Trophoblast cell (in vitro differentiated cells and primary cell): ENCODE measurements at places on chromosomes 2 and 18.

DNA sequence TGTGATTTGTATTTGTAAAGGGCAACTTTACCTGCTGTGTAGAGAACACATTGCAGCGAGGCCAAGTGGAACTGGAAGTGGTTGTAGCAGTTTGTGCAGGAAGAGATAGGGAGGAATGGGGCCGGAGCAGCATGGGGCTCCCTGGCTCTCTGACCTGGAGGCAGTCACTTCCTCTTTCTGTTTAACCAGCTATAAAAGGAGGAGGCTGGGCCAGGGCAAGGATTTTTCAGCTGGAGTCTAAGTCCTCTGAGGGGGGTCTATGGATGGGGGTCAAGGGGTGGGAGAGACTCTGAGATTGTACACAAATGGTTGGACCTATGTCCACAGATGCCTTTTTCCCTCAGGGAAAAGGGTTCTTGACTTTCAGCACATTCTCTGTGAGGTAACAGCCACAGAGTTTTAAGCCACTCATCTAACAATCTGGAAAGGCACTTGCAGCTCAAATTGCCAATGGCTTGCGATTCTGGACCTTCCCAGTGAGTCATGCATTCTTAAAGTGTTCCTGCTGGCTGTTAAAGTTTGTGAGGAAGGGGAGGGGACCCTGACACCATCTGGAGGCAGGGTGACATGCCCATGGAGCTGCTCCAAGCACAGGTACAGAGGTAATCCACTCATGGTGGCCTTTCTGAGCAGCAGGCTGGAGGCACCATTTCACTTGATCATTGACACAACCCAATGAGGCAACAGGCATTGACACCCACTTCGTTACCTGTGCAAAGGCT is 347.0 kb downstream of the CYRIA start:
- peak; percentile 39 for DNase-seq

GRCh38 chr2:75333646-75334045 is 134.3 kb upstream of the TACR1 start:
- DNase-seq, result no peak

DNA sequence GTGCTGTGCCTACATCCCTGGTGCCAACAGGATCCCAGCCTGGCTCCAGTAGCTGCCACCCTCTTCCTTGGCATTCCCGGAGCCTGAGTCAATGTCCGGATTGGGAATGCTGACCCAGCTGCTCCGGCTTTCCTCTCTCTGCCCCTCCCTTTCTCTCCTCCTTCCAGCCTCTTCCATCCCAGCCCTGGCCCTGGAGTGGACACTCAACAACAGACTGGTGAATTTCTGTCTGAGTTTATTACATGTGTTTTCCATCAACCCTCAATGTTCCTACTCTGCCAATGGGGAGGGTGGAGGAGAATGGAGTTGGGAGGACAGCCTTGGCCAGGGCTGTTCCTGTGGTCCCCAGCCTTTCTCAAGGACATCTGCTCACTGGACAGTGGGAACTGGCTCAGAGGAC is 917 bp upstream of the PRKAG3 start:
- no peak for DNase-seq

- no peak for DNase-seq
These were observed 212.7 kb upstream of the FSHR start for GRCh38 chr2:49367003-49367402.

- no peak for DNase-seq
These were observed 5.6 kb upstream of the STPG4 start for GRCh38 chr2:47160660-47161059.

- no peak for DNase-seq
These were observed 71.4 kb upstream of the TANK start for GRCh38 chr2:161088658-161089350.

- no peak for DNase-seq
These were observed 51.3 kb downstream of the LIPG start for GRCh38 chr18:49613141-49613640.

- DNase-seq, result peak; percentile 22
These were observed 36.3 kb downstream of the STAT4 start for GRCh38 chr2:191114403-191114886.

DNA sequence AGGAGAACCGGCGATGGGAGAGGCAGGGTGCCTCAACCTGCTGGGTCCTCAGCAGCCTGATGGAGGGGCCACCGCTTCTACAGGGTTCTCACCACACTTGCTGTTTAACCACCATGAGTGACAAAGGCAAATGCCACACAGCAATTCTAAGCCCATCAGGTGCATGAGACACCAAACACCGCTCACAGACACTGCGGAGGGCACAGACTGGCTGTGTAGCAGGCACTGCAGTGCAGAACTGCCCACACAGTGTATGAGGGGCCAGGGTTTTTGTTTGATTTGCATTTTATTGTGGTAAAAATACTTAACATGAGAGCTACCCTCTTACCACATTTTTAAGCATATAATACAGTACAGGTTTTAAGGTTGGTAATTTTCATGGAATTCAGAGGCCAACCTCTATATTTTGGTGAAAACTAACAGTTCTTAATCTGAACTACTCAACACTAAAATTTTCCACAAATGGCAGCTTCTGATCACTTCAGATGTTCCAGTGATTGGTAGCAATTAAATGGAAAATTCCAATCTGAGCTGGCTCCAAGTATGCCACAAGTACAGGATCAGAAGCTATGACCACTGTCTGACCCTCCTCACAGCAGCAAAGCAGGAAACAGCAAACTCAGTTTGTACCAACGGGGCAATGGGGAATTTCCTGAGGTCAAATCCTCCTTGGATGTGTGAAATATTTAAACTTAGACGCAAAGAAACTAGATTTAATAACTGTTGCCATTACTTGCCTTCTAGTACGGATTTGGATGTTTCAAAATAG is 67.7 kb downstream of the FAM210A start:
- no peak for DNase-seq

DNA sequence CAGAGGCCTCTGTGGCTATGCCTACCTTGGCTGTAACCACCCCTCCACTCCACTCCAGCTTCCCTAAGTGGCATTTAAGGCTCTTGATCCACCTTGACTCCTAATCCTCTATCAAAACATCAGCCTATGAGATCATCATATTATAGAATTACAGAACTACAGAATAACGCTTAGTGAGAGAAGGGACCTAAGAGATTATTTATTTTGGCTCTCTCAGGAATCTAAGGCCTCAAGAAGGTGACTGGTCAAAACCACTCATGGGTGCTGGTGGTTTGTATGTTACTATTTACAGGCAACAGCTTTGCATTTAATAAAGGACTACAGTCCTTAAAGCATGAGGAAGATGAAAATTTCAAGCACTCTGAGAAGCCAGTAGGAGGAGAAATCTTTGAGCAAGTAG is 118.8 kb downstream of the FSHR start:
- no peak for DNase-seq

GRCh38 chr2:216620786-216621185 is 12.4 kb upstream of the IGFBP2 start:
- DNase-seq, result no peak

DNA sequence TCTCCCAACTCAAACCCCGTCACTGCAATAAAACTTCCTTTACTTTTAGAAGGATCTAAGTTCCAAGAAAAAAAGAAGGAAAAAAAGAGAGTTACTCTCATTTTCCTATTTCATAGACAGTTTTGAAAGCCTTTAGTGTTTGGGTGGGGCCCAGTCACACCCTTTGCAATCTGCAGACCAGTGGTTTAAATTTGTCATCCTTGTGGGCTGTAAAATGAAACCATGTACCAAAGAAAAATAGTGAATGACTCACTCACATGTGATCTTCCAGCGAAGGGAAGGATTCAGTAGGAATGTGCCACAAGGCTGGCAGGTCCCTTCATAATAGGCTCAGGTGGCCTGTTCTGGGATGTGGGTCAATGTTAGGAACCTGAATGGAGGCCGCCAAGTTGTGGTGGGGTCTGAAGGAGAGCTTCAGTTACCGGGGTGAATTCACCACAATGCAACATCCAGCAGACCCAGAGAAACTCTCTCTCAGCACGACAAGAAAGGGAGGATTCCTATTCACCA is 28.3 kb downstream of the ANXA4 start:
- DNase-seq, result peak; percentile 86

GRCh38 chr18:14921547-14921946 is 173.6 kb downstream of the ANKRD30B start:
- DNase-seq, result no peak

DNA sequence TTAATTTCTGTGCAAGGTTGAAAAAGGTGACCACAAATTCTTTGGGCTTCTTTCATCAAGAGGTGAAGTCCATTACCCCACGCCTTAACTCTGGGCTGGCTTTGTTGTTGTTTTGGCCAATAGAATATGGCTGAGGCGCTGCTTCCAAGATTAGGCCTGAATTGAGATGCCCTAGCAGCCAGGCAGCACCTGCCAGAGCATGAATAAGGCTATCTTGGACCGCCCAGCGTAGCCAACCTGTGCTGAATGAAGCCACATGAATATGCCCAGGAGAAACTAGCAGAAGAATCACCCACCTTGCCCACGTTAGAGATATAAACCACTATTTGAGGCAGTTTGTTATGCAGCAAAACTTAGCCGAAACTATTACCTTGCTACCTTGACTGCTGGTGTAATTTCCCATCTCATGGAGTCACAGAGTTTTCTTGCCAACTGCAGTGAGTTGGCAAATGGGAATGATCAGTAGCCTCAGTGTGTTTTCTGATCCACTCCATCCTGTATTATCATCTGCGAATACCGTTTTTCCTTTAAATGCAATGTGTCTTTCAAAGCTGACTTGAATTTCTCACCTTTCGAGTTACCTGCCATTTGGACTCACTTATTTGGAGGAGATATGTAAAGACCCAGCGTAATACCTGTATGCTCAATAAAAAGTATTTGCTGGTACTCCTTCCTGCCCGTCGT is 679 bp downstream of the TSGA10 start:
- DNase-seq, result no peak

- DNase-seq, result no peak
These were observed 119.7 kb upstream of the RMP24 start for GRCh38 chr18:35852786-35853185.

DNA sequence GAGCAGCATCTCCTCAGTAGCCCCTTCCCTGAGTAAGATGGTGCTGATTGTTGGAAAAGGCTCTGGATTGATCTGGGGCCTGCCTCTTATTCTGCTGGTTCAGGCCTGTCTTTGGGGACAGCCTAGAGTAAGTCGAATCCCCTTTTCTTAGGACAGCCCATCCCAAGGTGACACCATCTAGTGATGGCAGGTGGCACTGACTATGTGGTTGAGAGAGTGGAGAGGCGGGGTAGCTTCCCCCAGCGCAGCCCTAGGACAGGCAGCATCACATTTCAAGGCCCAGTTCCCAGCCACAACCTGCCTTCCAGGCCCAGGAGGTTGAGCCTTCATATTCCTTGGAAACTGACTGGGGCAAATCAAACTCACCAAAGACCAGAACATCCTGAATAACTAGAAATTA is 69.1 kb upstream of the B3GNT7 start:
- no peak for DNase-seq

- no peak for DNase-seq
These were observed 206.0 kb upstream of the CXCR4 start for GRCh38 chr2:136323935-136324334.

DNA sequence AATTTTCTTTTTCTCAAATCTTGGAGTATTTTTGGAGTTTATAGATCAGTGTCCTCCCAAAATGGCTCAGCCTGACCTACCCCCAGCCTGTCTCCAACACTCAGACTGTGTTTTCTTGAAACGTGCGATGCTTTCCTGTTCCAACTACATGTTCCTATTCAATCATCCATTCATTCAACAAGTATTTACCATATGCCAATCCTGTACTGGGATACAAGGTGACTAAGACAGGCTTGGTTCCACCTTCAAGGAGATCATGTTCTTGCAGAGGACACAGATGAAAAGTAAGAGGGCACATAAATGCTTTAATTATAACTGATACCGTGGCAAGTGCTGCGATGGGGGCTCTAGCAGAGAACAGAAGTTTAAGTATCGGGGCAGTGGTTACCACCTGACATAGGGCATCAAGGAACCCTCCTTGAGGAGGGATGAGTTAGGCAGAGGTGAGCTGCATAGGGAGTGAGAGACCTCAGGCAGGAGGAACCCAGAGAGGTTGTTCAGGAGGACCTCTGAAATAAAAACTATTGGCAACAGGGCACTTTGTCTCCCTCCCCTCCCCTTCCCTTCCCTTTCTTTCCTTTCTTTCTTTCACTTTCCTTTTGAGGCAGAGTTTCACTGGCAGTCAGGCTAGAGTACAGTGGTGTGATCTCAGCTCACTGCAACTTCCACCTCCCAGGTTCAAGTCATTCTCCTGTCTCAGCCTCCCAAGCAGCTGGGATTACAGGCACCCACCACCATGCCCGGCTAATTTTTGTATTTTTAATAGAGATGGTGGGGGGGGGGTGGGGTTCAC is 469.0 kb downstream of the EPHA4 start:
- no peak for DNase-seq

- no peak for DNase-seq
These were observed 27.1 kb downstream of the SH2D6 start for GRCh38 chr2:85445316-85446295.

GRCh38 chr2:96123290-96123689 is 6.9 kb upstream of the ADRA2B start:
- DNase-seq, result no peak

DNA sequence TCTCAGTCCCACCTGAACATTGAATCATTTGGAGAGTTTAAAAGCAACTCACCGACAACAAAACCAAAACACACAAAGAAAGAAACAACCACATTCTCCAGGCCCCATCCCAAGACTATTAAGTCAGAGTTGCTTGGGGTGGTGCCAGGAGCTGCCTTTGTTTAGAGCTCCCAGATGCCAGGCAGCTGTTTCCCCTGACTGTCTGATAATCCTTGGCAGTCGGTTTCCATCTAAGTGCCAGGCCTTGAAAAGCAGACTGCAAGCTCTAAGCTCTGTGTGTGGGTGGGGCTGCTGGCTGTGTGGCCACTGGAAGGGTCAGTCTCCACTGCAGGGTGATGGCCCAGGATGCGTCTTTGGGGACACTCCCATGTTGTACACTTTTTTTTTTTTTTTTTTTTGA is 255.3 kb upstream of the AGAP1 start:
- no peak for DNase-seq

GRCh38 chr2:49286045-49286444 is 131.7 kb upstream of the FSHR start:
- DNase-seq, result no peak

- no peak for DNase-seq
These were observed 75.8 kb downstream of the DYNC1I2 start for GRCh38 chr2:171762879-171763573.

- no peak for DNase-seq
These were observed 124.0 kb downstream of the GATA6 start for GRCh38 chr18:22293417-22293816.

GRCh38 chr2:66541646-66542045 is 106.7 kb downstream of the MEIS1 start:
- DNase-seq, result no peak

- no peak for DNase-seq
These were observed 8.8 kb downstream of the RALB start for GRCh38 chr2:120261387-120262006.

GRCh38 chr2:68236876-68237275 is 15.5 kb downstream of the PPP3R1 start:
- DNase-seq, result no peak

GRCh38 chr2:16002575-16002974 is 62.2 kb downstream of the MYCN start:
- DNase-seq, result no peak

- DNase-seq, result no peak
These were observed 117.4 kb downstream of the HDAC4 start for GRCh38 chr2:239283288-239283945.
